ENCODE measurements at places on chromosomes 11 and 22.
A peak's percentile ranks its signal among the peaks of the same experiment; 100 is the strongest.

DNA sequence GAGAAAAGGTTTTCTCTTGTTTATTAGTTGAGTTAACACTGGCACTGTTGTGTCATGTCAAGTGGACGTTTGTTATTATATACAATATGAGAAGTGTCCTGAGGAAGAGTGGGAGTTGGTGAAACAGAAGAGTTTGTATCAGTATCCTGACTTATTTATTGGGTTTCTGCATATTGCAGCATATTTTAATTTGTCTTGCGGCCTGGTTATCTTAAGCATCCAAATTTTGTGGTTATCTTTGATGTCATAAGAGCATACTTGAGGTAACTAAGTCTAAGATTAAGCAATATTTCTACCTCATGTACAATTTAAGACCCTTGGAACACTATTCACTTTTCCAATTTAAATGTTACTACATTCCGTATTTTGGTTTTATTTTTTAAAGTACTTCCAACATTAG is 103.5 kb downstream of the DDX10 start:
- DNase-seq = no peak

- DNase-seq = no peak
Measured at GRCh38 chr11:134670247-134670782, 258.3 kb upstream of the B3GAT1 start.

DNA sequence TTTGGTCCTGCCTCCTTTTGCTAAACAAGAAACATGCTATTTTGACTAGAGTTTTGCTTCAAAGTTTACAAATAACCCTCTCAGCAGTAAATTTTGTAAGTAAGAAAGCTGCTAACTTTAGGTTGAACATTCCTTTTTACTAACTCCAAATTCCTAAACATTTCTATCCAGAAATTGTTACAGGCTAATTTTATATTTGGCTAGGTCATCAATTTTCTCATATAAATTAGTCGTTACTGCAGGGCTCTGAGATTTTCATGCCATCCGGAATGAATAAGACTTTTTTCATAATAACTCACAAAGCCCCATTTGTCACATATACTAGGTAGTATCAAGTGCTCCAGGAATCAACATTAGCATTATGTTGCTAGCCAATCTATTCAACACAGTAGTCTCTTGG is 143.1 kb downstream of the METTL15 start:
- no peak for DNase-seq

DNA sequence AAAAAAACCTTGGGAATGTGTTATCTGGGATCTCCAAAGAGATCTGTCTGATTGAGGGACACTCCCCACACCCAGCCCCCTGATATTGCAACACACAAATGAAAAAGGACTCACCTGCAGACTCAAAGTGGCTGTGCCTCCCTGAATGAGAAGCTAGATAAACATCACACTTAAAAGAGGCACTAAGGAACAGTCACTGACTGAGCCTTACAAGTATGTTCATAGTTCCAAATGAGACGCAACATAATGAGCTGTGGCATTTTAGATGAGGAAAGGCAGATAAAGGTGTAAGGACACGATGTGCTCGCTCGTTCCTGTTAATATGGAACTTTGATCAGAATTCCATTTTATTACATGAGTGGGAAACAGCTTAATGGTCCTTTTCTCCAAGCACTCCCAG is 21.0 kb upstream of the CFAP300 start:
- DNase-seq = no peak

GRCh38 chr11:16166571-16166970 is 189.8 kb downstream of the SOX6 start:
- no peak for DNase-seq

DNA sequence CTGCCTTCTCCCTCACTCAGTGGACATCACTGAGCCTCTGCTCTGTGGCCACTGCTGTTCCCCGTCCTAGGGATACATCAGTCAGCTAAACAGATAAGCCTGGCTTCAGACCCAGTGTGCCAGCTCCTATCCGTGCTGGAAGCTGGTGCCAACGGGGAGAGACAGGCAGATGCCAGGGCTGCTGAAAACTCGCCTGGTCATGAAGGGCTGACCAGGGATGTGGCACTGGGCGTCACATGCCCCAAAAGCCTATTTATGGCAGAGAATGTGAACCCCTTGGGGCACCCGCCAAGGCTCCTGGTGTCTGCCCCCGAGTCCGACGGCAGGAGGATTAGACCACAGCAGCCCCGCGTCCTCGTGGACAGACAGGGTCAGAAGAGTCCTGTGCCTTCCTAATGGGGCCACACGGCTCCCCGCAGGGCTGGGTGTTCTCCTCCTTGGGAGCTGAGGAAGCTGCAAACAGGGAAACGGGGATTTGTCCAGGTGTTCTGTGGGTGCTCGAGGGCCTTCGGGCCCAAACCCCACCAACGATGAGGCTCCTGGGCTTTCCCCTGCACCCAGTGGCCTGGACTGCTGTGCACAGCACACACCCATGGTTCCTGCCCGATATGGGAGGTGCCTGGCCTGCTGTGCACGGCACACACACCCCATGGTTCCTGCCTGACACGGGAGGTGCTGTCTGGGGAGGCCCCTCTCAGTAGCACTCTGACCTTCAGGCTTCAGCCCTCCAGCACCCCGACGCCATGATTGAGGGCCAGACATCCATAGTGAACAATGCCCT is 19.9 kb downstream of the ANO1 start:
- no peak for DNase-seq

DNA sequence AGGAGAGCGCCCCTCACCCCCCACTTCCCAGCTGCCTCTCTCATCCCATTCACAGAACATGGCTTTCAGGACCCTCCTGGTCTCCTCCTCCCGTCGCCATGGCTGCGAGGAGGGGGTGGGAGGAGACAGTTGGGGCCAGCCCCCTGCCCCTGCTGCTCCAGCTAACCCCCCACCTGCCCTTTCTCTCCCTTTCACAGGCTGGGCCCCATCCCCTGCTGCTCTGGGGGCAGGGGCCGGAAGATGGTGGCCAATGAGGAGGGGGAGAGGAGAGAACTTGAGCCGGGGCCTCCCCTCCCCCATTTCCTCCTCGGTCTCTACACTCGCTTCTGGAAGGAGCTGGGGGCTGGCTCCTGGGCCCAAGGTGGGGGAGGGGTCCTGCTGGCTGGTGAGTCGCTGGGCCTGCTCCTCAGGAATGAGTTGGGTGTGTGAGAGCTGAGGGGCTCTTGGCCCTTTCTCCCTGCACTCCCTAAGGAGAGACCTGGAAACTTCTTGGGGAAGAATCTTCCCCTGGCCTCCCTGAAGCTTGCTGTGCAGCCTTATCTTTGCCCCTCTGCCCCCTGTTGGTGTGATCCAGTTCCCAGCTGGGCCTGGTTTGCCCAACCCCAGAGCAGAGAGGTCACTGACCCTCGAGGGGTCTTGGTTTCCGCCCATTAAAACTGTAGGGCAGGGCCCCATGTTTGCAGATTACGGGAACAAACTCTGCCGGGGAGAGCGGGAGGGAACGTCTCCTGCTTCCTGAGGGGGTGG is 10.2 kb downstream of the YPEL4 start:
- DNase-seq = peak; percentile 49

DNA sequence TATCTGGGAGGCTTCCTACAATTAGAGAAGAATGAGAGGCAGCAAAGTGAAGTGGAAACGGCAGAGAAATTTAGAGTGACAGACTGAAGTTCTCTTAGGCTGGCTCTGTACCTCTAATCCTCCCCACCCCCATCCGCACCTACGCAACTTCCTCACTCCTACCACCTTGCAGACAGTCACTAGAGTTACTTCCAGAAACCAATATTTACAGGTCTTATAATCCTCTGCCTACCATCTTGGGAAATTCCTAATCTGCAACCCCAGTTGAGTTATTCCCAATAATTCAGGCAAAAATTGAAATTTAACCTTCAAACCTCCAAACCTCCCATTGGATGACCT is 71.7 kb downstream of the PAK1 start:
- DNase-seq = no peak

DNA sequence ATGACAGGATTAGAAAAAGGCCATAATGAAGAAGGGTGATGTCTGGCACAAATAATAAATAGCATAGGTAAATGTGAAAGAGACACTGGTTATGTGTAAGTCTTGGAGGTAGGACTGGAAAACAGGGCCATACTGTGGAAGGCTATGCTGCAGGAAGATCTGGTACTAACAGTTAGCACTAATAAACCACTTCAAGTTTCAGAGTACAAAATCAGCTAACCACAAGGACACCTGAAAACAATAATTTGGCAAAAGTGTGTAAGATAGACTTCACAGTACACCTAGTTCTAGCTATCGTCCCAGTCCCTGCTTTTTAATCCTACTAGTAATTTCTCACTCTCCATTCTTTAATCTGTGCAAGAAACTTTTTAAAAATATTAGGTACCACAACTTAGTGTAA is 44.3 kb downstream of the CWF19L2 start:
- no peak for DNase-seq

- no peak for DNase-seq
Measured at GRCh38 chr11:129143335-129143734, 48.8 kb downstream of the ARHGAP32 start.

GRCh38 chr11:93540896-93541553 is 2.2 kb downstream of the SMCO4 start:
- DNase-seq = no peak

DNA sequence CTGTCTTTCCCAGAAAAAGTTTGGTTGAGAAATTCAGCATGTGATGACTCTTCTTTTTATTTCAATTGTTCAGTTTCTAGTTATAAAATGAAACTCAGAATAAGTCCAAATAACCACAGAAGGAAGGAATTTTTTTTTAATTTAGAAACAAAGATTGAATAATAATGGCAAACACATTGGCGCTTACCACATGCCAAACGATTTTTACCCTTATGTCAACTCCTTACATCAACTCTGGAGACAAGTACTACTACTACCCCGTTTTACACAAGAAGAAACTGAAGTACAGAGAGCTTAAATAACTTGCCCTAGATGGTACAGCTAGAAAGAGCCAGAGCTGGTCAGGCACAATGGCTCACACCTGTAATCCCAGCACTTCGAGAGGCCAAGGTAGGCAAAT is 52.4 kb downstream of the AHNAK start:
- no peak for DNase-seq
